Pons (tissue), 1 donor: ENCODE measurements at places on chromosomes 2 and 18.

GRCh38 chr2:229930656-229931055, 8.4 kb downstream of the FBXO36 start:
- no peak for DNase-seq

DNA sequence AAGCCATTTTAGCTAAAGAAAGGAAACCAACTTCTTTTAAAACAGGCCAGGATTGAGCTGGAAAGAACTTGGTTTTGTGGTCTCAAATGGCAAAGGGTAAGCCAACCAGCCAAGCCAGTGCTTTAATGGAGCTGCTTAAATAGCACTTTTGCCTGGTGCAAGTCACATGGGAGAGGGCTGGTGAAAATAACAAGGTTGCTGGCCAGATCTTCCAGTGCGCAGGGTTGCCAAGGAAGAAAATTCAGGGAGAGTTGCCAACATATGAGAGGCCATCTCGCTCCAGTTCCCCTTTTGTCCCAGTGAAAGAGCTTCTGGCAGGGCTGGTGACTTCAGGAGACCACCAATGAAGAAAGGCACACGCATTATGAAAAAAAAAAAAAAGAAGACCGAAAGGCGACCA, 57.3 kb downstream of the IRS1 start:
- peak; percentile 66 for DNase-seq

DNA sequence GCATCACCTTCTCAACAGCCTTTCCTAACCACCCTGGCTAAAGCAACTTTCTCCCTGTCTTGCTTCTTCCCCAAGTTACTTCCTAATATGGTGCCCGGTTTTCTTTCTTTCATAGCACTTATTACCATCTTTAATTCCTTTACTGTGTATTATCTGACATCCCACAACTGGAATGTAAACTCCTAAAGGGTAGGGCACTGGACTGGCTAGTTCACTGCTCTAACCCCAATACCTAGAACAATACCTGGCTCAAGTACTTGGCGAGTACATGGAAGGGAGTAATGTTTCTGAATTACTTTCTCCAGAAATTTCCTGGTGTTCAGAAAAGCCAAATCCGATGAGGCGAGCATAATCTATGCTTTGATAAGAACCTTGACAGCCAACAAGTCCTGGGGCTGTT, 22.7 kb upstream of the RNF103 start:
- no peak for DNase-seq

DNA sequence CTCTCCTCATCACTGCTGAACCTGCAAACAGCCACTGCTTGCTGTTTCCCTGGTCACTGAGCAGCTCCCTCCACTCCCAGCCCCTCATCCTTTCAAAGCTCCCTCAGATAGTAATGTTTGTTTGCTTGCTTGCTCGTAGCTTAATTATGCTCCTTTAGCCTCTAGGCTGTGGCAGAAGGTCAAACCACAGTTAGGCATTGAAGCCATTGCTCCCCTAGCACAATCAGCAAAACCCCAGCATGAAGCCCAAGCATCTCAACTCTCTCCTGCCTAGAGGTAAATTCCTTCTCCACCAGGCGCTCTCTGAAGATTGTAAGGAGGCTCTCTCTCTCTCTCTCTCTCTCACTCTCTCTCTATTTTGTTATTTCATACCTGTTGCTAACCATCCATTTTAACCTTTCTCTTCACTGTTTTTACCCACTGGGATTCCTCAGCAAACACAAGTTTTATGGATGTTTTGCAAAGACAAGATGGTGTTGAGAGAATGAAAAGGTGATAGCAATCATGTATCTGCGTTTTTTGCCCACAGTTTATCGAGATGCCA, 135.9 kb upstream of the HNRNPA3 start:
- DNase-seq: no peak

DNA sequence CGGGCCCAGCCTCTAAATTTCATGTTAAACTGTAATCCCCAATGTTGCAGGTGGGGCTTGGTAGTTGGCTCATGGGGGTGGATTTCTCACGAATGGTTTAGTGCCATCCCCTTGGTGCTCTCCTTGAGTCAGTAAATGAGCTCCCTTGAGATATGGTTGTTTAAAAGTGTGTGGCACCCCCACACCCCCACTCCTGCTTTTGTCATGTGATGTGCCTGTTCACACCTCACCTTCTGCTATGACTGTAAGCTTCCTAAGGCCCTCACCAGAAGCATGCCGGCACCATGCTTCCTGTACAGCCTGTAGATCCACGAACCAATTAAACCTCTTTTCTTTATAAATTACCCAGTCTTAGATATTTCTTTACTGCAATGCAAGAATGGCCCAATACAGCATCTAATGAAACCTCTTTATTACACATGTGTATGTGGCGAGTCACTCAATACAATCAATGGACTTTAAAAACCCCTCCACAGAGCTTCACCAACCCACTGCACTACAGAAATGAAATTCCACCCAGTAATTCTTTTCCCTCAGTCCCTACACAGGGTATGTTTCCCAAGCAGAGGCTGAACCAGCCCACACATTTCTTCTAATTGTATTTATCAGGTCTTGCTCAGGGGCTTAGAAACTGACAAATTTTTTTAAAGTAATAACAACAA, 47.3 kb downstream of the WDFY1 start:
- no peak for DNase-seq

GRCh38 chr2:228675091-228675490, 493.6 kb upstream of the SPHKAP start:
- no peak for DNase-seq

DNA sequence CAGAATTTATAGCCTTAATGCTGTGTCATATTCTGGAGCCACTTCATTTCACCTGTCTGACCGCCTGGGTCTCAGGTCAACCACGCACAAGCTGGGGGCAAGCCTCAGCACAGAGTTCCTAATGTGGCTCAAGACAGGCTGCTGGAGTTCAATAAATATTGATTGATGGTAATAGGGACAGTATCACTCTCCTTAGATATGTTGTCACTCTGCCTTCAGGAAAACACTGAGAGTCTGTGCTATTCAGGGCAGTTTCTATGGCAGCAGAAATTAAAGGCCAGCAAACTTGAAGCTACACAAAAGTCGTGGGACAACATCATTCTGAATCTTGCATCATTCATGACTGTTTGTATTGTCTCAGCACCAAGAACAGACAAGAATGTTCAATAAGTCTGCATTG, 696.1 kb downstream of the METTL4 start:
- no peak for DNase-seq

DNA sequence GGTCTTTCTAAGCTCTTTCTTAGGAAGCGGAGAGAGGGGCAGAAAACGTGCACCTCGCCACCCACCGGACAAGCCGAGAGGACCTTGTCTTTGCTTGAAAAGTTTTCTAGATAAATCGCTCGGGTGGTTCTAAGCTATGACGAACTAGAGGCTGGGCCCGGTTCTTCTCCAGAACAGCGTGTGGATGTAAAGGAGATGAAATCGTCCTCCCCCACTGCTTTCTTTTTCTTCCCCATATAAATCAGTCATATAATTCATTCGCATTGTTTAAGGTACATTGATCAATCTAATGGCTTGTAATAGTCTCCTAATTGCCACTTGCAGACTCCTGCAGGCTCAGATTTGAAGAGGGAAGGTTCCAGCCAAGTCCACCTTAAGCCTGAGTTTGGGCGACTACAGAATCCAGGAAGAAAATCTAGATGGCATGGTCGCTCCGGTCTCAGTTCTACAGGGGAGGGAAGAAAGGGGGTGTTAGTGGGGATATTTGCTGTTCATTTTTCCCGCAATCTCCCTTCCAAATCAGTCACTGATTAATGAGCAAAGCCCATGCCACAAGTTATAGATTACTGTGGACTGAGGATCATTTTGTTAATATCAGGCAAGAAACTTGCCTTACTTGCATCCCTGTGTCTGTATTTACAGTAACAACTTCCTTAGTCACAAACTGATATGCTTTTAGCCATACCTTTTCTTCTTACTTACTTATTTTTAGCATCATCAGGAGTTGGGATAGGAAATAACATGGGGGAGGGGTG, 5.6 kb upstream of the SP9 start:
- no peak for DNase-seq

GRCh38 chr18:24181806-24182205, 42.9 kb downstream of the CABYR start:
- no peak for DNase-seq

DNA sequence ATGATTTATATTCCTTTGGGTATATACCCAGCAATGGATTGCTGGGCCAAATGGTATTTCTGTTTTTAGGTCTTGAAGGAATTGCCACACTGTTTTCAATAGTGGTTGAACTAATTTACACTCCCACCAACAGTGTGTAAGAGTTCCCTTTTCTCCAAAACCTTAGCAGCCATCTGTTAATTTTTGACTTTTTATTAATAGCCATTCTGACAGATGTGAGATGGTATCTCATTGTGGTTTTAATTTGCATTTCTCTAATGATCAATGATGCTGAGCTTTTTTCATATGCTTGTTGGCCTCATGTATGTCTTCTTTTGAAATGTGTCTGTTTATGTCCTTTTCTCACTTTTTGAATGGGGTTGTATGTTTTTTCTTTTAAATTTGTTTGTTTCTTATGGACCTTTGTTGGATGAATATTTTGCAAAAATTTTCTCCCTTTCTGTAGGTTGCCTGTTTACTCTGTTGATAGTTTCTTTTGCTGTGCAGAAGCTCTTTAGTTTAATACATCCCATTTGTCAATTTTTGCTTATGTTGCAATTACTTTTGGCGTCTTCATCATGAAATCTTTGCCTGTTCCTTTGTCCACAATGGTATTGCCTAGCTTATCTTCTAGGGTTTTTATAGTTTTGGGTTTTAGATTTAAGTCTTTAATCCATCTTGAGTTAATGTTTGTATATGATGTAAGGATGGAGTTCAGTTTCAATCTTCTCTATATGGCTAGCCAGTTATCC, 119.7 kb upstream of the XIRP2 start:
- no peak for DNase-seq

- DNase-seq: no peak
These were observed 66.5 kb downstream of the TNP1 start for GRCh38 chr2:216793386-216793785.
